Left lung (tissue), 14 donors: ENCODE measurements at places on chromosomes 7 and 10. TPM values are rescaled to one million over a fixed set of nuclear protein-coding genes. Genes with fewer than 3 reads are reported as not detected.
A peak's percentile ranks its signal among the peaks of the same experiment; 100 is the strongest.

Gene TFEC
- polyA plus RNA-seq: 2.2 TPM

DNA sequence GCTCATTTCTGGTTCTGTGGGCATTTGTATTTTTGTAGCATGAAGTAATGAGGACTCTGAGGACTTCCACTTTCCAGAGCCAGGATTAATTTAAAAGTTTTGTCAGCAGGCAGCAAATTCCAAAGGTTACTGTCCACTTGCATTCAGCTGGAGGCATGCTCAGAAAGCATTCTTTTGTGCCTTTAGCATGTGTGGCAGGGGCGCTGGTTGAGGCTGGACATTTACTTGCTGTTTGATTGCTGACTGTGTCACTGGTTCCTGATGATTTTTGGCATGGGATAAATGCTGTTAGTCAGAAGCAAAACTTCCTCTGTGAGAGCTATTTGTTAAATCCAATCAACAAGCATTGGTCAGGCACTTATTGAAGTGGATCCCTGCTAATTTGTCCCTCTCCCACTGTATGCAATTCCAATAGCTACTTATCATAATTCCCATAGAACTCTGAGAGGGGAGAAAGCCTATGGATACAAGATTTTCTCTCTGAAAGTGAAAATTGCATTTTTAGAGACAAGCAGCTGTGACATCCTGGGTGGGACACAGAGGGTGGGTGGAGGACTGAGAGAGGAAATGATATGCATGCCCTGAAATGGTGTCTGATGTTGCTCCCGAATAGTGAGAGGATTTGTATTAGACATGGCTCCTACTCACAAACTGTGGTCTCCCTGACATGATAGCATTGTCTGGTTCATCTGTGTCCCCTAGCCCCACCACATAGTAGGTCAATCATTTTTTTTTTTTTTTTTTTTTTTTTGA lies 161.2 kb upstream of the WDR11 start:
- no peak for DNase-seq

- DNase-seq: no peak
Measured at GRCh38 chr7:133830081-133830480, 297.1 kb upstream of the LRGUK start.

DNA sequence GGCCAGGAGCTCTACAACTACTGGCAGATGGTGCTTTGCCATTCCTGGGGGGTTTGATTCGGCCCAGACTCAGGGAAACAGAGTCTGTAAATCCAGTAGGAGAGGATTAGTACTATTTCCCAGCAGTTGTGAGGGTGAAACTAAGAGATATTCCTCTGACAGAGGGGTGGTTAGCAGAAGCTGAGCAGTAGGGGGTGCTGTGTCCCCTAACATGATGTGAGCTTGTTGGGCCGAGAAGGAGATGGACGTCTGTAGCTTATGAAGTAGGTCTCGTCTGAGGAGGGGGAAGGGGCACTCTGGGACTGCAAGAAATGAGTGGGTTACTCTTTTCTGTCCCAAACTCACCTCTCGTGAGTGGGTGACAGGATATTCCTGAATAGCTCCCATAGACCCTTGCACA lies 179.2 kb upstream of the MBL2 start:
- no peak for DNase-seq

Gene SPDYE2B
- polyA plus RNA-seq: 2.9 TPM

DNA sequence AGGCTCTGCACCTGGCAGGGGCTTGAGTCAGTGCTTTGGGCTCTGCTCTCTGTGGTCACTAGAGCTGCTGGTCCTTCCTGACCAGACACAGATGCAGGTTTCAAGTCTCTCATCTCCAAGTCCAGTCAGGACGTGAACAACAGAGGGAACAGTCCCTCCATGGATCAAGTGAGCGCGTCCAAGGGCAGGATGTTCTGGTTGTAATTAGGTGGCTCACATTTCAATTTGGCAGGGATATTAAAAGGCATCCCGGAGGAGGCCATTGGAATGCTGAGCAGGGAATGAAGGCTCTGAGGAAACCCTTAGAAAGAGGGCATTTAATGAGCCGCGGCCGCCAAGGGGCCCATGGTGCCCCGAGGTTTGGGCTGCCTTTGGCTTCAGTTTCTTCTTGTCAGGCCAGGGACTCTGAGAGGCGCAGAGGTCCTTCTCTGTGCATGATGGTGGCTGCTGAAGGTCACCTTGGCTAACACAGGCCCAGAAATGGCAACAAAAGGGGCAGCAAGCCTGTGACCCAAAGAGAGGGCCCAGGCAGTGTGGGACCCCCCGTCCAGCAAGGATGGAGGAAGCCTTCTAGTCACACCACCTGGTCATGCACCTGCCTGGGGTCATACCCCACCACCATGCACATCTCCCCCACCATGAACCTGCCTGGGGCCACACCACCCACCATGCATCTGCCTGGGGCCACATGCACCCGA lies 30.7 kb upstream of the INPP5A start:
- peak; percentile 50 for DNase-seq

Gene SPDYE5
- 6.1 TPM for polyA plus RNA-seq

Gene LAMB4
- 0.29 TPM for polyA plus RNA-seq

- no peak for DNase-seq
Measured at GRCh38 chr7:158910254-158911053, 54.1 kb downstream of the DYNC2I1 start.

Gene GPR26
- polyA plus RNA-seq: not detected

DNA sequence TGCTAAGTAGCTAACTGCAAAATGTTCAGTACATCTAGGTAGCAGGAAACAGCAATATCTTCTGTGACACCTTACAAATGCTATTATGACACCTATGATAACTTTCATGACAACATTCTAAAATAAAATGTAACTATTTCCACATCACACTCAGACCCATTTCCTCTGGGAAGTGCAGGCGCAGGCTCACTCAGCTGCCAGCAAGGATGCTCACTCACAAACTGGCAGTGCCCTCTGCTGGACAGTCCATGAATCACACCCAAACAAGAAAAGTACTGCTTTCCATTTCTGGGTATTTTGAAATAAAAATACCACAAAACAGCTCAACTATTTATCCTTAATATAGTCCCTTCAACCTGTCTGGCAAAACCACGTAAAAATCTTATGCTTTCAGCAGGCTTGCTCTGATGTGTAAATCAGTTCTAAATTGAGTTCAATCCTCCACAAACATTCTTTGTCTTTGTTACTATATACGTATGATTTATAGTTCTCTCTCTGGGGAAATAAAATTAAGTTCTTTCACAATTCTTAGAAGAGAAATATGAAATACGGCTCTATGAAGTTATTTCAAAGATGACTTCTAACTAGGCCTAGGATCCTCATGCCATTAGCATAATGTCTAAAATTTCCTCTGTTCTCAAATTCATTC lies 176.6 kb downstream of the PARD3 start:
- peak; percentile 84 for DNase-seq

DNA sequence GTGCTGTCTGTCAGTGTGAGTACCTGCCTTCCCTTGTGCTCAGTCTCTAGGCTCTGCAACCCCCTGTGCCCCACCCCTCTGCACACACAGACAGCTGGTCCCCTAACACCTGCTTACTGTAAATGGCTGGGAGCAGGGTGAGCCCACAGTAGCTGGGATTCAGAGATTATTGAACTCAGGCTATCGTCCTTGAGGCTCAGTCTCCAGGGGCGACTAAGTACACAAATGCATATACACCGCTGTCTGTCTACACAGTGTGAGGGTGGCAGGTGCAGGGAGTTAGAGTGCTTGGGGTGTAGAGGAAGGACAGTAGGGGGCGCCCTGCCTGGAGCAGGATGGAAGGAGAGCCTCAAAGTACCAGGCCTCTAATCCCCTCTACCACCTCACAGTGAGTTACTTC lies 12.9 kb downstream of the UPP1 start:
- DNase-seq: no peak

Gene PTPN20
- 3.5 TPM for polyA plus RNA-seq

- DNase-seq: no peak
Measured at GRCh38 chr7:12423997-12424745, 20.5 kb upstream of the VWDE start.

Gene CACNB2
- polyA plus RNA-seq: 13.2 TPM

DNA sequence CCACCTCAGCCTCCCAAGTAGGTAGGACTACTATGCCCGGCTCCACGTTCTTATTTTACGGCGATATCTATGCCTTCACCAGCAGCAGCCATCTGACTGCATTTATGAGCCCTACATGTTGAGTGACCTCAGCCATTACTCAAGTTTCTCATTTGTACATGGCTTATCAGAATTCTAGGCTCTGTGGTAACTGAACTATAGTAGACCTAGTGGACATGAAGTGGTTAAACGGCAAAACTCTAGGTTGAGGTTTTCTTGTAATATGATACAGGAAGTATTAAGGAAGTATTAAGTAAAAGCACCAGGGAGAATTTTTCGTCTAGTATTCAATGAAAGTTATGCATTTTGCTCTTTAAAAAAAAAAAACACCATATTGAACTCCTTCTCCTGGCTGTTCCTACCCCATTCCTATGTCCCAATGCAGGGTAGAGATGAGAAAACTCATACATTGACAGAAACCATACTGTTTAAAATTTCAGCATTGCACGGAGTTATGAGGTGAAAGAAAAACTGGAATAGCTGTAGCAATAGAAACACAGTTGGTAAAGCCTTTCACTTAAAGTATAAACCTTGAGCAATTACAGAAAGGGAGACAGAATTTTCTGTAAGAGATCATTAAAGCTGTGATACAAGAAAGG lies 39.8 kb upstream of the EPC1 start:
- DNase-seq: peak; percentile 51

Gene ATOH7
- polyA plus RNA-seq: not detected

DNA sequence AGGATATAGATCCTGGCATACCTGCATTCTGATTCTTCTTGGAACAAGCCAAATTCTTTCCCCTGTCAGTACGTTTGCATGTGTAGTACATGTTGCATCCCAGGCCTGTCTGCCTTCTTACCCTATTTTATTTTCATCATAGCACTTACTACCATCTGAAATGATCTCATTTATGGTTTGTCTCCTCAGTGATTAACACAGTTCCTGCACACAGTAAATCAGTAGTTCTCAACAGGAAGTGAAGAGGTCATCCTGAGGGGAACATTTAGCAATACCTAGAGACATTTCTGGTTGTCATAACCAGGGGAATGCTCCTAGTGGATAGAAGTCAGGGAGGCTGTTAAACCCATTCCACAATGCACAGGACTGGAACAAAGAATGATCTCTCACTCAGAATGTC lies 38.2 kb upstream of the SLC26A4 start:
- no peak for DNase-seq

DNA sequence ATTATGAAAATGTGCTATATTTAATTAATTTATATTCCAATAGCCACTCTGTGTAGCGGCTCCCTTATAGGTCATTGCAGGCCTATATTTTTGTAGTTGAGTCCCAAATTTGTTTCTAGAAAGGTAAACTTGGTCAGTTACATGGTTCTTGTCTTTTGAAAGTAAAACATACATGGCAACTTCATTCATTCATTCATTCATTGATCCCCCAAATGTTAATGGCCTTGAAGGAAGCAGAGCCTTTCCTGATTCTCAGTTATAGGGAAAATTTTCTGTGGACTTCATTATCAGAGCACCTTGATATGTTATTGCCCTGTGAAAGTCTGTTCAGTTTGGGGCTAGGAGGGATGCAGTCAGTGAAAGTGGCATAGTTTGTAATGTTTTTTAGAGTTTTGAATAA lies 2.9 kb downstream of the BLVRA start:
- DNase-seq: no peak

GRCh38 chr7:92634205-92634604 lies 44.0 kb upstream of the FAM133B start:
- no peak for DNase-seq

DNA sequence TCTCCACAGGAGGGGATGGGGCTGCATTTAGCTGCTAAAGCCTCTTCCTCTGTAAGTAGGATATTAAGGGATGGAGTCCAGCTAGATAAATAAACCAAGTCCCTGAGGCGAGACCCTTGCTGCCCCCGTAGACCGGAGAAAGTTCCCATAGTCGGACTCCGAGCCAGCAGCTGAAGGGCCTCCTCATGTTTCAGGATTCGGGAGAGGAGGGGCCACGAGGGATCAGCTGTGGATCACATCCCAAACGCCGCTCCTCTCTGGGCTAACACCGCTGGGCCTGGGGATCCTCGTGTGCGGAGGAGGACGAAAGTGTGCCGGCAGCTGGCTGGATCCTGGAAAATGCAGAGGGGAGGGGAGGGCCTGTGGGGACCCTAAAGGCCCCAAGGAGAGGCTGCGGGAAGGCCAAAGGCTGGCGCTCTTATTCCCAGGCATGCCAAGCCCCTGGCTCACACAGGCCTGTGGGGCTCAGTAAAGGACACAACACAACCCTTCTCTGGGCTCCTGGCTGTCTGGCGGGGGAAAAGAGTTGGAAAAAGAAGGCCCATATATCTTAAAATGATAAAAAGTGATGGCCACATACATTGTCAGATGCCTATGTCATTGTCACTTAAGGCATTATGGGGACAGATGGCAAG lies 82.5 kb upstream of the TMEM72 start:
- DNase-seq: peak; percentile 37

DNA sequence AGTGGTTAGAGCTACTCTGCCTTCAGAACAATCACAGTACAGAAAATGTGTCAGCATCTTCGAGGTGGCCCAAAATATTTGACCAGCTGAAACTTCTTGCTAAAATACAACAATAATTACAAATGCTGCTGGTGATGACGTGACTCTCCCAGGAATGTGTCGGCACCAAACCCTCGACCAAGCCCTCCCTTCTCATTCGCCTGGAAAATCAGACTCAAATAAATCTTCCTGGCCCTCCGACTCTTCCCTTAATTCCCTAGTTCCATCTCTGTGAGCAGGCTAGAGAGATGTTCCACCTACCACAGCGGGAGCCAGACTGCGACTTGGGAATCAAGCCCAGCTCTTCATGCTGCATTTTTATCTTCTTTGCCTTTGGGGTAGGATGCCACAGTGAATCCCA lies 4.1 kb downstream of the PRSS2 start:
- DNase-seq: no peak

Gene TMEM176B
- polyA plus RNA-seq: 10.1 TPM

DNA sequence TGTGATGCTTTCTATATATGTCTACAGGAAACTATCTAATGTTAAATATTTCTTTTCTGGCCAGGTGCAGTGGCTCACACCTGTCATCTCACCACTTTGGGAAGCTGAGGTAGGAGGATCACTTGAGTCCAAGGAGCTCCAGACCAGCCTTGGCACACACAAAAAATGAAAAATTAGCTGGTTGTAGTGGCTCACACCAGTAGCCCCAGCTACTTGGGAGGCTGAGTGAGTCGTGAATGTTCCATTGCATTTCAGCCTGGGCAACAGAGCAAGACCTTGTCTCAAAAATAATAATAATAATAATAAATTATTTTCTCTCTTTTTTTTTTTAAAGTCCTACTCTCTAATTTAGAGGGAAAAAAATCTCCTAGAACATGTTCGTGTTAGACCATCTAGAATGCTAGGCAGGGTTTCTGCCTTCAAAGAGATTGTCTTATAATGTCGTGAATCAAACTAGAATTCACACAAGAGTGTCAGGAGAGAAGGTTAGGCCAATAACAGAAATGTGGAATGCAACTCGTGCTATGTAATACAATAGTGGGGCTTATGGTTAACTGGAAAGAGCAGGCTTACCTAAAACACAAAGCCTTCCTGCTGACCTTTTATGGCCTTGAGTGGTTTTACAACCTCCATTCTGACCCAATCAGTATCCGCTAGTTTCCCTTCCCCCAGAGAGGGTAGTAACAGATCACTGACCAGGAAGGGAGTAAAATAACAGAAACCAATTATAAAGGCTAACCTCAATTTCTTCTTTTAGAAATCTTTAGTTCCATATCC lies 46.3 kb downstream of the MYOF start:
- no peak for DNase-seq

- DNase-seq: peak; percentile 46
Measured at GRCh38 chr10:10589540-10590303, 427.9 kb upstream of the CELF2 start.
